Stimulated activated effector memory CD8-positive, alpha-beta T cell treated with anti-CD3 and anti-CD28 coated beads, Interleukin-12 subunit alpha, Interleukin-12 subunit beta, amount 100 ng/mL, for 72 hours (primary cell): ENCODE measurements at places on chromosomes 3 and 15.

- DNase-seq = no peak
Observed at GRCh38 chr3:118137778-118138177, 896.9 kb downstream of the IGSF11 start.

GRCh38 chr3:18389108-18389733, 35.9 kb downstream of the SATB1 start:
- no peak for DNase-seq

DNA sequence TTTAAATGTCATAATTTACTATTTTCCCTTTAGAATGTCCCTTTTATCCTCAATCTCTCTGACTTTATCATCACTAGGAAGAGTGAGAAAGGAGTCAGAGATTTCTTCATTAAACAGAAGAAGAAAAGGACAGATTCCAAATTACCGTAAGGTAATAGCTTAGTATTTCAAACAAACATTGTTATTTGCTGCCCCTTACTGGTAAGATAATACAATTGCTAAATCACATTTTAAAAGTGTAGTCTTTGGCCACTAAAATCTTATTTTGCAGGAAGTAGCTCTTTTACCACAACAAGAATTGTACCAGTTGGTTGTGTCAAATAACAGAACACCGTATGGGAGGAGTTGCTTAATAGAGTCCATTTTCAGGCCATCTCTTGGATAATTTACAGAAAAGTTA, 53.7 kb downstream of the CGGBP1 start:
- DNase-seq = no peak

GRCh38 chr3:177833332-177833731, 636.0 kb upstream of the TBL1XR1 start:
- DNase-seq = no peak

DNA sequence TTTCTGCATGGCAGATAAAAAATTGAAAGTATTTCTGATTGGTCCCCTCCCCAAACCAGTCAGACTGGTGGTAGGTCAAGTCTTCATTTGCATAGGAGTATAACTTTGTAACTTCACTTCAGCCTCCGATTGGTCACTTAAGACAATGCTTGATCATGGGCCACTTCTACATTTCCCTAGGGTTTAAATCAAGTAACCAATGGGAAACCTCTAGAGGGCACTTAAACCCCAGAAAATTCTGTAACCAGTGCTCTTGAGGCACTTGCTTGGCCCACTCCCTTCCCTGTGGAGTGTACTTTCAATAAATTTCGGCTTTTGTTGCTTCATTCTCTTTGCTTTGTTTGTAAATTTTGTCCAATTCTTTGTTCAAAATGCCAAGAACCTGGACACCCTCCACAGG, 225.5 kb downstream of the ARPP21 start:
- no peak for DNase-seq

DNA sequence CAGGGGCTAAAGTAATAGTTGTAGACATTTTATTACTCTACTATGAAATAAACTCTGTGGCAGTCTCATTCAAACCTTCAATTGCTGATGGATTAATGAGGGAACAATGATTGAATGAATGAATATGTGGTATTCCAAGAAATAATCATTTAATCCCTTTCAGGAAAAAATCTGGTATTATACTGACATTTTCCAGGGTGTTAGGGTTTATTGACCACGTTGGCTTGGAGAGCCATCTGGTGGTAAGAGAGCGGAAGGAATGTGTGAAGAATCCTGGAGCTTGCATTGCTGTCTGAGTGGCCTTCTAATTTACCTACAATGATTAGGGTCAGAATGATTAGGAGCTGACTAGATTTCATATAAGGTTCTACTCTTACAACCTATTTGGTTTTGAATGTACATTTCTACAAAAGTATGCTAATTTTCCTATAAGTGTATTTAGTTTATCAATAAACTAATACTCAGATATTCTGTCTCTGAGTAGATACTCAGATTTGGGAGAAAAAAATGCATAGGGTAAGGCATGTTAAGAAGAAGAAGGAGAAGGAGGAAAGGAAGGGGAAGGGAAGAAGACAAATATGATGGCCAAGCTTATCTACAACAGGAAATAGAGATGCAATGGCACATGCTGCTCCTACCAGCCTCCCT, 249.9 kb downstream of the ROBO1 start:
- DNase-seq = no peak

DNA sequence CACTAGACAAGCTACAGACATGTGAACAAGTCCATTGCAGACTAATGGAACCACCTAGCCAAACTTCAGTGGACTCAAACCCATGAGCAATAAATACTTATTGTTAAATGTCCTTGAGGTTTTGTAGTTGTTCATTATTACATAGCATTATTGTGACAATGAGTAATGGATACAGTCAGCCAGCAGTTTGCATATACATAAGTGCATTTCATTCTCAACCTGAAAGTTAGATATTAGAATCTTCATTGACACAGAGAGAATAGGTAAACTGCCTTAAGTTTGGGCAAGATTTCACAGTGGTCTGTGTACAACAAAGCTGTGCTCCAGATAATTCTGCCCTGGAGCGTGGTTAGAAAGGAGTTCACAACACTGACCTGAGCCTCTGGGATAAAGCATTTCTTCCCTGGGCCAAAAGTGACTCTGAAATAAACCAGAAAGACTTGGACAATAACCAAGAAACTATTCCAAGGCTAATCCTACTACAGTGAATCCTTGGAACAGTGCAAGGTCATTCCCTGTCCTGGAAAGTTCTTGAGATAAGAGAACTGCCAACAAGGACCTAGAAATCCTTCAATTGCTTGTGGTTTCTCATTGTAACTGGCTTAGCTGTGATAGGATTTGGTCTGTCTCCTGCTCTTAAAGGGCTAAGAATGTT, 225.5 kb upstream of the STT3B start:
- no peak for DNase-seq

DNA sequence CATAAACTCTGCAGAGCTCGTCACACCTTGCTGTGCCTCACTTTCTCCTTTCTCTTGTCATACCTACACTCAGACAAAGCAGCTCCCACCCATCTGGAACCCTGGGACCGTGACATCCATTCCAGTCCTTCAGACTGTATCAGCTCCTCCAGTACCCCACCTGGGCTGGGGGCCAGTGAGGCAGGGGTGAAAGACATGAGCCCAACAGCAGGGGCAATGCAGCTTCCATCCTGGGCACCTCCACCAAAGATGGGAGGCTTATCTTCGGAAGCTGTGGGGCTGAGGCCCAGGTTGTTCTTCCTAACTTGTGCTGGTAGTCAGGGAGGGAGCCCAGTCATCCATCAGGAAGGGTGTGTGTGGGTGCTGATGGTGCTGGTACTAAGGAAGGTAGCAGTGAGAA, 109.2 kb downstream of the EEFSEC start:
- DNase-seq = no peak

DNA sequence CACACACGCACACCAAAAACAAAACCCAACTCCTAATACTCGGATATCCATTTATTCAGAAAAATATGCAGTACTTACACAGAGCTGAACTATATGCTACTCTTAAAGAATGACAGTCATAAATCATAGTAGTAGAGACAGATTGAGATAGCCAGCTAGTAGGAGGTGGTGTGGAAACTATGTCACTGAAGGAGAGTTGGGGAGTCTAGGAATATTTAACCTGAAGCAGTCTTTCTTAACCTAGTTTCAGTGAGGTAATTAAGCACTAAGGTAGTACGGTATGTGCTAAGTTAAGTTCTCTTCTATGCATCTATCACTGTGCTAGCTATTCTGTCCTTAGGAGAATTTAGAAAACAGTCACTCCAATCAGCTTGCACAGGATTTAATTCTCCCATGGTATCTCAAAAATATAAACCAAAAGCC, 54.2 kb downstream of the ANKRD28 start:
- DNase-seq = no peak

DNA sequence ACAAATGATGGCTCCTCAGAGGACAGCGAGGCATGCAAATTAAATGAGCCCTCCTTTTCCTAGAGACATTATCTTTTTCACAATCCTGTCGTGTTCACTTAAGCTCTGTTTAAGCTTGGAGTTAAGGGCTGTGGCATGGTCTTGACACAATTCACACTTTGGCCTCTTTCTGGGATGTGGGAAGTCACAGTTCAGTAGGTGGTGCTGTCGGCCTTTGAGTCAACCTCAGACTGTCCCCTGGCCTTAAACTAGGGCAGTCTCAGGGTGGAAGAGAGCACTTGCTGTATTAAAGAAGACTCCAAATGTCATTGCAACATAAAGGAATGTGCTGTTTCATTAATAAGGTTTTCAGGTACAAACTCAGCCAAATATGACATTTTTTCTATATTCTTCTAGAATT, 351.0 kb downstream of the MCTP2 start:
- no peak for DNase-seq

DNA sequence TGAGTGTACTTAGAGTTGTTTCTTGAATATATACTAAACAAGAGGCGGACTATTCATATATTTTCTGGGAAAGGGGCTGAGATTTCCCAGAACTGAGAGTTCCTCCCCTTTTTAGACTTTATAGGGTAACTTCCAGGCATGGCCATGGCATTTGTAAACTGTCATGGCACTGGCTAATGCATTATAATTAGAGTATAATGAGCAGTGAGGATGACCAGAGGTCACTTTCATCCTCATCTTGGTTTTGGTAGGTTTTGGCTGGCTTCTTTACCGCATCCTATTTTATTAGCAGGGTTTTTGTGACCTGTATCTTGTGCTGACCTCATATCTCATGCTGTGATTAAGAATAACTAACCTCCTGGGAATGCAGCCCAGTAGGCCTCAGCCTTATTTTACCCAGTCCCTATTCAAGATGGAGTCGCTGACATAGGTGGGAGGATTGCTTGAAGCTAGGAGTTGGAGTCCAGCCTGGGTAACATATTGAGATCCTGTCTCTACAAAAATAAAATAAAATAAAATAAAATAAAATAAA, 91.4 kb downstream of the MOBP start:
- DNase-seq = no peak

DNA sequence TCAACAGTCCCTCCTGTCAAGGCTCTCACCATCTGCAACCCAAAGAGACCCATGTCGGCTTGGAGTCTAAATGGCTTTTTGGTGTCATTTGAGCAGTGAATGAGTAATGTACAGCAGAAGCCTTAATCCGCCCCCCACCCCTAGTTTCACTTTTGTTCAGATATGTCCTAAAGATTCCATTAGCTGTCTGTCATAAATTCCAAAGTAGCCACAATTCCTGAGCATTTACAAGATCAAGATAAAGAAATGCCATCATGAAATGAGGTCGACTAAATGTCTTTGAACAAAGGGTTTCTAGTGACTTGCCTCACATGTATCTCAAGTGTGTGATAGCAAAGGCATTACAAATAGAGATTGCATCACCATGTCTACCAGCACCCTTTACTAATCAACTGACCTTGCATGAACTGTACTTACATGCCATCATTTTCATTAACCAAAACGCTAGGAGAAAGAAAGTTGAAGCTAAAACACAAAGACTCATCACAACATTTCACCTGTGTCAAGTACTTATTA, 123.8 kb upstream of the PHLDB2 start:
- no peak for DNase-seq

GRCh38 chr3:126552688-126553283, 5.9 kb downstream of the C3orf22 start:
- no peak for DNase-seq

DNA sequence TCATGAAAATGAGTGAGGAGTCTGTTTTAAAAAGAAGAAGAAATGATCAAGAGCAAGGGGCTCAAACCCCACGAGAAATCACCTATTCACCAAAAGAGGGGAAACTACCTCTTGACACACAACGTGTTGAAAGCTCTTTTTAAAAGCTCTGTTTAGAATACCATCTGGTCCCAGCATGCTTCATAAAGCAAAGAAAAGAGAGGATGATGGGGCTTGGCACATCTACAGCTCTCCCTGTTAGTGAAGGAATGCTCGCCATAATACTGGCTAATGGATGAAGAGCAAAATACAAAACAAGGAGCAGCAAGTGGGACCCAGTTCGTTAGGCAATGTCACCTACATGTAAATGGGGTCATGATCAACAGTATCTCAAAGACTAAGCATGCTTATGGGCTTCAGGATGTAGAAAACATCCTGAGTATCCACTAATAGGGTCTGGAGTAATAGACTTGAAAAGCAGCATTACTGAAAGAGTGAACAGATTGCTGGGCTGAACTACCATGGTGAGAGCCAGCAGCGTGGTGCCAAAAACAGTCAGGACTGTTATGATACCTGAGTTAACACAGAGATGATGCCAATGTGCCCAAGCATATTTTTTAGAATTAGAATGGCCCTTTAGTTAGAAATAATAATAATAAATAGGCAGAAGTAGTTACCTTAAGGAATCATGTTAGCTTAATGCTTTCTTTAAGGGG, 159.7 kb upstream of the POU1F1 start:
- no peak for DNase-seq

DNA sequence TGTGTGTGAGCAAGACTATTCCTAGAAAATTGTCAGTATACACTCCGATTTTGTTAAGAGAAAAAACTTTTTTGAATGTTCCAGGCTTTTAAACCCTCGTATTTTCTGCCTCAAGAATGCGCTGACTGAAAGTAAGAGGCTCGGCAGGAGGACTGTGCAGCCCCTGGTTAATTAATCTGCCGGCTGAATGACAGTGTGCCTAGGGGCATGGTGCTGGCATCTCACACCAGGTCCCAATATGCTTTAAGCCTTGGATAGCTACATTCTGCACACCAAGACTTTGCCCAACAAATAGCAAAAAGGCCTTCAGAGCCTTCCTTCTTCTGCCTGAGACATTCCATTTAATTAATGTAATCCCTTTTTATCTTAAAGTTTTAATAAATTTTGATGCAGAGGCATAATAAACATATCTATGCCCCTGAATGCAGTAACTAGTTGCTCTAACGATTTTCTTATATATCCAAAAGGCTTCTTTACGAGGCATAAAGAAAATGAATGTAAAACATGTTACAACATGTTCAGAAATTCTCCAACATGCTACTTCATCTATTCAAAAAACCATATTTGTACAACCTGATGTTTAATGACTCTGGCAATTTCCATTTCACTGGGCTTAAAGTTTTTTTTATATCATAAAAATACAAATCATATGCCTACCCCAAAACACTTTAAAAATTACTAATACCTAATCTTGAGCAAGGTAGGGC, 37.9 kb downstream of the DPH6 start:
- DNase-seq = no peak

DNA sequence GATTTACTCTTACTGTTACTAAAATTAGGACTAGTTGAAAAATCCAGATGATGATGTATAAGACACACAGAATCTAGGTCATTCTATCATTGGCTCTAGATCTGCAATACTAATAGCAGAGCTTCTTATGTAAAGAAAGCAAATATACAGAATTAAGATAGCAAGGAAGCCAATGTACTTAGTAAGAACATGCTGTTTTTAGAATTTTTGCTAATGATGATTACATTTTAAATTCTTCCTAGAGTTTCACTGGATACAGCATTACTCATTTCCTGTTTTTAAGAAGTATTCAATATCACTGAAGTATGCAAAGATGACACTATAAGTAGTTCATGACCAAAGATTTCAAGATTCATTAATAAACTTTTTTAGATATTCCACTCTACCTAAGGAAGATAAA, 60.7 kb downstream of the CFAP20DC start:
- DNase-seq = no peak
